ENCODE measurements at places on chromosomes 7 and 10.

- DNase-seq = no peak
These were observed 379.7 kb downstream of the RPS24 start for GRCh38 chr10:78413076-78414055.

DNA sequence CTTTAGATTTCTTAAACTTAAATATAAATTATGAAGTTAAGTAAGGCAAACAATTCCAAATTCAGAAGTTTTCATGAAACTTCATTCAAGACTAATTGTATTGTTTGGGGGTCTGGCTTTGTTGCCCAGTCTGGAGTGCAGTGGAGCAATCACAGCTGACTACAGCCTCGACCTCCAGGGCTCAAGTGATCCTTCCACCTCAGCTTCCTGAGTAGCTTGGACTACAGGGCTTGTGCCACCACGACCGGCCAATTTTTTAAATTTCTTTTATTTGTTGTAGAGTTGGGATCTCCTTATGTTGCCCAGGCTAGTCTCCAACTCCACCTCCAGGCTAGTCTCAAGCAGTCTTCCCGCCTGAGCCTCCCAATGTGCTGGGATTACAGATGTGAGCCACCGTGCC lies 12.5 kb downstream of the P4HA1 start:
- no peak for DNase-seq

GRCh38 chr10:68302503-68302823 lies 29.4 kb upstream of the HNRNPH3 start:
- DNase-seq = no peak

DNA sequence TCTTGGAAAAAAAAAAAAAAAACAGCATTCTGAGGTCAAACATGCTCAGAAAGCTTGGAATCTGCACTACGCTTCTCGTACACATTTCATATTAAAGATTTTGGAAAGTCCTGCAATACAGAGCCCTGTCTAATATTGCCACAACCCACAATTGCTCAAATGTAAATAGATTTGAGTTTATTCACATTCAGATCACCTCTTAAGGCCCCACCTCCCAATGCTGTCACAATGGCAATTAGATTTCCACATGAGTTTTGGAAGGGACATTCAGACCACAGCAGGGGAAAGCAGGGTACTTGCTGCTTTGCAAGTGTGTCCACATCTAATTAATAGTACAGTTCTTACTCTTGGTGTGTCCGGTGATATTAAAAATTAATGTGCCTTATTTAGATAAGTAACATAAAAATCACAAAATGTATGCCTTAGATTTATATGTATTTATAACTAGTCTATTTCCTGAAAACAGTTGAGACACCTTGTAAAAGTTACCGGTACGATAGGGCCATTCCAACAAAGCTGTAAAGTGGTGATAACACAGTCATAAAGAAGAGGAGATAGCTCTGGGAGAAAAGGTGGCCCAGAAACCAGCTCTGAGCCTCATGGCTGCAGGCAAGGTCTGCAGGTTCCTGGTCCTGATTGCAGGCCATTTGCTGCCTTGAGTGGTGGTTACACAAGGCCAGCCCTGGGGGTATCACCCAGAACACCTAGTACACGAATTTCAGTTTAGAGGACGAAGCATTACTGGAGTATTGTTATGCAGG lies 27.9 kb downstream of the EGFR start:
- no peak for DNase-seq

DNA sequence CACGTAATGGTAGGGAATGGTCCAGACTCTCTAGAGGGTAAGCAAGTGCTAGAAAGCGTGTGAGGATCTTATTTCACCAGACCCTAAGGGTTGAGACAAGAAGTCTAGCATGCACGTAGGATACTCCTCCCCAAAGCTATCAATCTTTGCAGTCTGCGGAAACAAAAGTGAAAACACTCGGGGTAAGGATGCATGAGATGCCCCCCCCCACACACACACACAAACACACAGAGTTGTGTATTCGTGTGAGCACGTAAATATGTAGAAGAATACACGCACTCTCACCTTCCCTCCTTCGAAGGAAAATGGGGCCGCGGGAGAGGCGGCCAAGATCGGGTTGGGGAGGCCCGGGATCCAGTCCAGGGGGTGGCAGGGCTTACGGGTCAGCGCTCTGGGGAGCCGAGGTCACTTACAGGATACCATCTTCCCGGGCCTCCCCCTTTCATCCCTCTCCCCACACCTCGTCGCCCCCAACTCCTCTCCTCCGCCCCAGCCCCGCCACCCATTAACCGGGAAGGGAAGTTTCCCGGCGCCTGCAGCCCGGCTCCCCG lies 455 bp downstream of the CUL2 start:
- DNase-seq = no peak

GRCh38 chr7:113752289-113752688 lies 166.5 kb downstream of the PPP1R3A start:
- DNase-seq = no peak

GRCh38 chr10:71368176-71368575 lies 28.5 kb upstream of the CDH23 start:
- no peak for DNase-seq

DNA sequence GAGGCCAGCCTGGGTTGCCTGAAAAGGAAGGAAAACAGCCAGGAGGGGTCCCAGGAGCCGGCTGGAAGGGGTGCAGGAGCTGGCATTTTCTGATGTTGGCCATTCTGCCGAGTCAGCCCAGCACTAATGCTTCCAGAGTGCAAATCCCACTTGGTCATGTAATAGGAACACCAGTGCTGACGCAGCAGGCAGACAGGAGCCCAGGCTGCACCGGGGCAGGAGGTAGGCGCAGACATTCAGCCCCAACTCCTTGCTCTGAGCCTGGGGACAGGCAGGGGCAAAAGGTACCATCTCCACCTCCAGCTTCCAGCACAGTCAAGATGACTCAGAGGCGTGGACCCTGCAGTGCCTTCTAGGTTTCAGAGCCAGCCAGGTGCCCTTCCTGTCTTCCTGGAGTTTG lies 10.2 kb upstream of the YWHAG start:
- DNase-seq = no peak

DNA sequence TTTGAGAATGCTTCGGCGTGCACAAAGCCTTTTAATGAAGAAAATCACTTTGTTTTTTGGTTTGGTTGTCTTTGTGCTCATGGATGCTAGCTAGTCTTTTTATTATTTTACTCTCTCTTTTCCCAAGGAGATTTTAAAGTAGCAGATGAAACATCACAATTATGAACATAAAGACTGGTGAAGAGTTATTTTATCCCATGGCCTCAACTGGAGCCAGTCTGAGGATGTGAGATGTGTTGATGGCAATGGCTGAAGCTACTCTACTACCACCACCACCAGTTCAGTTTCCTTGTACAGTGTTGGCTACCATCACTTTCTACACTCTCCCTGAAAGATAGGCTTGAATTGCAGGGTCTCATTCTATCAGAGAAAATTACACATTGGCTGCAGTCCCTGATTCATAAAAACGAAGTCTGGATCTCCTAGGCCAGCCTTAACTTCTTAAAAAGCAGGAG lies 494 bp upstream of the HERC4 start:
- DNase-seq = no peak

- no peak for DNase-seq
These were observed 167.7 kb upstream of the NPVF start for GRCh38 chr7:25395976-25396375.

DNA sequence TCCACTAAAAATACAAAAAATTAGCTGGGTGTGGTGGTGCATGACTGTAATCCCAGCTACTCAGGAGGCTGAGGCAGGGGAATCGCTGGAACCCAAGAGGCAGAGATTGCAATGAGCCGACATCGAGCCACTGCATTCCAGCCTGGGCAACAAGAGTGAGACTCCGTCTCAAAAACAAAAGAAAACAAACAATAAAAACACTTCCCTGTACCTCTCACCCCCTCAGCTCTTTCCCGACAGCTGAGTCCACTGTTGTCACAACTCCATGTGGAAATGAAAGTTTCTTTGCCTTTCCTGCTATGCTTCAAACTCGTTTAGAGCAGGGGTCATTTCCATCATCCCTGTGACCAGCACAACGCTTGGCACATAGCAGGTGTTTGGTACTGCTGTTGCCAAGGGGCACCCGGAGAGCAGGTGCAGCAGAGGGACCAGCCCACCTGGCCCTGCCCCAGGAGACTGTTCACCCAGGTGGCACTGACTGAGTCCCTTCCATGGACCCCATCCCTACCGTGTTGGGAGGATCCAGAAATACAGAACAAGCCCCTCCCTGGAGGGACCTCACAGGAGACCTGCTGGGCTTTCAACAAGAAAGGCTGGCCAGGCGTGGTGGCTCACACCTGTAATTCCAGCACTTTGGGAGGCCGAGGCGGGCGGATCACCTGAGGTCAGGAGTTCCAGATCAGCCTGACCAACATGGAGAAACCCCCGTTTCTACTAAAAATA lies 4.9 kb downstream of the TMEM130 start:
- DNase-seq = no peak

GRCh38 chr7:125908711-125909110 lies 979.1 kb upstream of the POT1 start:
- DNase-seq = no peak

DNA sequence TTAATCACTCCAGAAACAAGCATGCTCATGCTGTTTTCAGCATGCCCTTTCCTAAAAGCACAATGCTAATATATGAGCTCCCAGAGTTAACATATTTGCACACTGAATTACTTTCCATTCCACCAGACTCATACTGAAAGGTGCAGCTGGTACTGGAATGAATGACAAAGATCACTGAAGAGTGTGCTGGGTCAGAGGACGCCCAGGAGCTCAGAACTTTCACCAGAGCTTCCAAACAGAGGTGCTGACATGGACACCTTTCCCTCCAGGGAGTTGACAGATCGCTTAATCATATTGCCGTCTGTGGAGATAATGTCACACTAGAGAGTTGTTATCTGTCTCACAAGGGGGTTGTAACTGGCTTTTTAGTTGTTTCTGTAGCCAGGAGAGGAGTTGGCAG lies 292.9 kb downstream of the LHFPL3 start:
- no peak for DNase-seq

GRCh38 chr10:66538371-66538770 lies 387.5 kb upstream of the LRRTM3 start:
- DNase-seq = no peak

- DNase-seq = no peak
These were observed 128.4 kb downstream of the RGS10 start for GRCh38 chr10:119414081-119414611.

DNA sequence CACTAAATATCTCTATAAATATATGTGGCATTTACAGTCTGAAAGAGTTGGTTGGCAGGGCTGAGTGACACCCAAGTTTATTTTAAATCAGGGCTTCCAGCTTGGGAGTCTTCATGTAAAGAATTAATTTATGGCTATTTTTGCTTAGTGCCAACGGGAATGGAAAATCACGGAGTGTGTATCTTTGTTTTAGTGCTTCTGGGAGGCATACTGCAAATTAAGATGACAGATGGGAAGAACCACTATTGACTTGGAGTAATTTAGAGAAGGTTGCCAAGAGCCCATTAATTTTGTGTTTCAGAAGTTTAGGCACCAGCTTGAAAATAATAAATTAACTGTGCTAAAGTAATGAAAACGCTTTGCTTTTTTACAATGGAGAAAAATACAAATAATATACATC lies 135.2 kb downstream of the GPR37 start:
- no peak for DNase-seq

GRCh38 chr7:158295966-158296797 lies 291.4 kb downstream of the PTPRN2 start:
- no peak for DNase-seq

DNA sequence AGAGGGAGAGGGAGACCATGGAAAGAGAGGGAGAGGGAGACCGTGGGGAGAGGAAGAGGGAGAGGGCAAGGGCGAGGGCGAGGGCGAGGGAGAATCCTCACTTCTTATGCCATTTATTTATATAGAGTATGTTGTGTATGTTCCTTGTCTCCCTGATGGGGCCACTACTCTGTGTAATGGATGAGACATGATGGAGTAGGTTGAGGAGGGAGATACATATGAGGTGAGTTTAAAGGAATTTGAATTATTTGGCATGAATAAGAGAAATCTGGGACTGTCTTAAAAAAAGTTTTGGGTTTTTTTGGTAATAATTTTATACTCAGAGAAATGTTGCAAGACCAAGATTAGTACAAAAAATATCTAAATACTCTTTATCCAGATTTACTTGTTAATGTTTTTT lies 20.1 kb downstream of the CCSER2 start:
- no peak for DNase-seq

GRCh38 chr10:100489396-100489795 lies 26.6 kb downstream of the WNT8B start:
- DNase-seq = no peak

- DNase-seq = no peak
These were observed 29.4 kb downstream of the NPTX2 start for GRCh38 chr7:98646465-98646864.

- no peak for DNase-seq
These were observed 24.9 kb downstream of the NUDT1 start for GRCh38 chr7:2266911-2267310.

- no peak for DNase-seq
These were observed 196.2 kb downstream of the NRG3 start for GRCh38 chr10:82071231-82071630.

GRCh38 chr10:73875139-73875475 lies 752 bp upstream of the CAMK2G start:
- DNase-seq = no peak

DNA sequence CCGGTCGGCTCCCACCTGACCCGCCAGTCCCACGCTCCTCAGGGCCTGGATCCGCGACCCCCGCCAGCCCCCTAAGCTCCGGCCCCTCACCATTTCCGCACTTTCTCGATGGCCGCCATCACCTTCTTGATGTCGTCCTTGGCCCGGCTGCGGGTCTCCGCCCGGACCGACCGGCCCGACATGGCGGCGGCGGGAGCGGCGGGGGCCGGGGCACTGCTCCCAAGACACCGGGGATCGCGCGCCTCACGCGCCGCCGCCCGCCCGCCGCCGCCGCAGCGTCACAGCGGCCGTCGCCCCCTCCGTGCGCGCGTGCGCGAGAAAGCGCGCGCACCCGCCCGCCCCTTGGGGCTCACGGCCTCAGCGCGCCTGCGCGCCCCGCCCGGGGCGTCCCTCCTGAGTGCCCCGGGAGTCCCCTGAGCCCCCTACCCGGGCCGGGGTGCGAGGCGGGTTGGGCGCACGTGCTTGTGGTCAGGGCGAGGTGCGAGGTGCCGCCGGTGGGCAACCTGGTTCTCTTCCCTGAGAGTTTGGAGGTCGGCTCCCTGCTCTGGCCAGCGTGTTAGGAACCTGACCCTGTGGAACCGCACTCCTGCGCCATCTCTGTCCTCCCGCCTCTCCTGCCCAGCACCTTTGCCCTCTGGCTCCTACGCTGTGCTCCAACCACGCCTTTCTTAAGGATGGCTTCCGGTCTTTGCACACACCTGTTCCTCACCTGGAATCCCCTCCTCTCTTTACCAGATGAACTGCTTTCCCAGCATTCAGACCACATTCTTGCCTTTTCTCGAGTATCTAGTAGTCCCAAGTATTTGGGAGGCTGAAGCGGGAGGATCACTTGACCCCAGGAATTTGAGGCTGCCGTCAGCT lies at the start of gene BCL7B:
BCL7B (minus strand) TSS at position 294 of the 861 bp plus-strand sequence; CDS start at position 182, 112 bp downstream.
- peak; percentile 82 for DNase-seq

GRCh38 chr7:101707587-101707986 lies 78.5 kb upstream of the MYL10 start:
- DNase-seq = no peak

- no peak for DNase-seq
These were observed 37.0 kb downstream of the PFKP start for GRCh38 chr10:3104251-3104918.

All from NCI-H187 (cell line).